Skin of body (tissue), 3 donors: ENCODE measurements at places on chromosomes 6 and 20.

DNA sequence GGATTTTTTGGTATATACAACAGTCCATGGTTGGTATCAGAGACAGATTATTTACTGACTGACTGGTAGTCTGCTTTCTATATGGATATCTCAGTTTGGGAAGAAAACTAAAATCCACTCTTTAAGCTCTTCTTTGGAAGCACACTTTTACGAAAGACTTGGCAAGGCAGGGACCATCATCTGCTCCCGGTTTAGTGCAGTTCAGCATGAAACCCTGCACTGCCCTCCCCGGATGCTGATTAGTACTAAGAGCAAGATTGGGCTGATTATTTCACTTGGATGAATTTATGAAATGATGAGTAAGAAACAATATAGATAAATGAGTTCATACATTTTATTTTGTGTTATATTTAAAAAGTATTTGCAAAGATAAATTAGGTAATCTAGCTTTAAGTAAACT is 56.3 kb downstream of the RGS17 start:
- no peak for DNase-seq

DNA sequence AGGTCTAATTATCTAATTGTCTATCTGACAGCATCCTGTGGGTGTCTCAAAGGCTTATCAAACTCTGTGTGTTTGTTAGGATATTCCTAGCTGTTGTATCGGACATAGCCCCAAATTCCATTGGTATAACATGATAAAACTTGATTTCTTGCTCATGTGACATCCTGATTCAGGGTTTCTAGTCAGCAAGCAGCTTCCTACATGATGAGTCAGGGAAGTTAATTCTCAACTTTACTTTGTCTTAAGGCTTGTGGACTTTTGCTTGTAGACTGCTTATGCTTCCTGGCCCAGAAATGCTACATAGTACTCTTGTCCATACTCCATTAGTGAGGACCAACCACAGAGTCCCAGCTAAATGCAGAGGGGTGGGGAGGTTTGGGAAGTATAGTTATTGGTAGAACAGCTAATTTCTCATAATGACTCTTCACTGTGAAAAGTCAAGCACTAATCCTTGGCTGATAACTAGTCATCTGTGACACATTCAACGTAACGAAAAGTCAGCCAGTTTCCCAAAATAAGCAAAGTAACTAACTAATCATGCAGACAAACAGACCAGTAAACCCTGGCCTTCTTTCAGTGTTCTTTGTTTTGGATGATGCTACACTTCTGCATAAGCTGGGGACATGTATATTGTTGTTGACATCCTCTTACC is 25.8 kb downstream of the NKAIN2 start:
- no peak for DNase-seq

- DNase-seq = no peak
Observed at GRCh38 chr6:8075704-8076103, 11.5 kb upstream of the BLOC1S5 start.

DNA sequence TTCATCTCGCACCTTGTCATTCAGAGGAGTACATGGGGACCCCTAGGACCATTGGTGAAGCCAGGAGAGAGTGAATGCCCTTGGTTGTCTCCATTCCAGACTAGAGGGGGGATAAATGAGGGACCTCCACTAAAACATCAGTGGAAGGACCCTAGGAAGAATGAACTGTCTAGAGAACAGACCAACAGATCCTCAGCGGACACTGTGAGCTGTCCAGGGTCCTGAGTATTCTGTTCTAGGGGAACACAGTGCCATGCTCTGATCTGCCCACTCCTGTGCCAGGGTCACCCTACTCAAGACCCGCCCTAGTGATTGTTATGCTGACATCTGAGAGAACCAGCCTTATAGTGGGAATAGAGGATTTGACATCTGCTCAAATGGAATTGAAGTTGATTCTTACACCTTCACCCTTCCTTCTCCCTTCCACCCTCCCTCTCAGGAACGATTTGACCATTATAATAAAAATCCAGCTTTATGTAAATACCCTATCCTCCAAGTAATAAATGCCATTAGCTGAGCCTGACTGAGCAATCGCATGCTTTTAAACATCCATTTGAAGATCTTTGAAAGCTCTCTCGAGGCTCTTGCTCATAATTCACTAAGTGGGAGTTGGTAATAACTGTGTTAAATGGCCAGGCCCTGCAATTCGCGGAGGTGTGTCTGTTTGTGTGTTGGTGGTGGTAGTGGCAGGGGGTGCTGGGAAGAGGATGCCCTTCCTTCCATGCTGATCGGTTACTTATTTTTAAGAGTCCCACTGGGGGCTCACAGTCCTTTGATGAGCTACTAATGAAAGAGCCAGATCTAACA is 43.6 kb upstream of the SLC32A1 start:
- DNase-seq = no peak

- no peak for DNase-seq
Observed at GRCh38 chr20:63978319-63979228, 868 bp downstream of the SAMD10 start.

- no peak for DNase-seq
Observed at GRCh38 chr6:102749210-102749971, 1355.9 kb downstream of the GRIK2 start.

DNA sequence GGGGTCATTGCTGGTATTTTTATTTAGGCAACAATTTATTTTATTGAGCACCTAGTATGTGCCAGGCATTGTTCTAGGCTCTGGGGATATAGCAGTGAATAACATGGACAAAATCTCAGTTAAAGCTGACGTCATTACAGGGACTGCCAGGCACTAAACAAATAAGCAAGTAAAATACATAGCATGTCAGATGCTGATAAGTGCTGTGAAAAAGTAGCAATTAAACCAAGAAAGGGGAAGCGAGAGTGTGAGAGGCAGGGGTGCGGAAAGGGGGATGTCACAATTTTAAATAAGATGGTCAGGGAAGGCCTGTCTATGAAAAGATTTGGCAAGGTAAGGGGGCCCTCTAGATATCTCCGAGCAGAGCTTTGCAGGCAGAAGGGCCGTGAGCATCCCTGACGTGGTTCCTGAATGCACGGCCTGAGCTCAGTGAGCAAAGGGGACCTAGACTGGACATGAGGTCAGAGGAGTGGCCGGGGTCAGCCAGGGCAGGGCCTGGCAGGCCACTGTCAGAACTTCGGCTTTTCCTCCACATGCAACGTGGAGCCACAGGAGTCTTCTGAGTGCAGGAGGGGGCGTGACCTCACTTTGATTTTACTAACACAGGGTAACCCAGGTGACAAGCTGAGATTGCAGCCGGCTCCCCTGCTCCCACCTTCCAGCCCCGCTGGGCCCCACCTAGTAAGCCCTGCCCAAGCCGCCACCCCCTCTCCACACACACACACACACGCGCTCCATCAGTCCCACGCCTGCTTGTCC is 24.2 kb upstream of the SIRPA start:
- DNase-seq = no peak
